NK-92 treated with Interleukin-12 subunit alpha and Interleukin-12 subunit beta, amount 100 ng/mL, for 24 hours (cell line): ENCODE measurements at places on chromosomes 16 and 17.

DNA sequence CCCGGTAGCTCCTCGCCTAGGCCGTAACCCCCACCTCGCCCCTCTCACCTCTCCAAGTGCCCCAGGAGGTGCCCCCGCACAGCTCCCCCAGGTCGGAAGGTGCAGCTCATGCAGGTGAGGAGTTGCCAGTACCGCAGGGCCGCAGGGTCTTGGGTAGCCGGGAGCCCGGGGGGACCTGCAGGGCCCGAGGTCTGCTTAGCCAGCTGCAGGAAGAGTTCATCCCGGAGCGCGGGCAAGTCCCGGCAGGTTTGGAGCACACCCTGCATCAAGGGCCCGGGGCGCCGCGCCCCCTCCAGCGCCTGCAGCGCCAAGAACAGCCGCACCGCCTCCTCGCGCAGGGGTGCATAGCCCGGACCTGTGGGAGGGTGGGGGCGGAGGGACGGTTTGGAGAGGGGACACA, 4.8 kb downstream of the PLEKHH3 start:
- no peak for DNase-seq

DNA sequence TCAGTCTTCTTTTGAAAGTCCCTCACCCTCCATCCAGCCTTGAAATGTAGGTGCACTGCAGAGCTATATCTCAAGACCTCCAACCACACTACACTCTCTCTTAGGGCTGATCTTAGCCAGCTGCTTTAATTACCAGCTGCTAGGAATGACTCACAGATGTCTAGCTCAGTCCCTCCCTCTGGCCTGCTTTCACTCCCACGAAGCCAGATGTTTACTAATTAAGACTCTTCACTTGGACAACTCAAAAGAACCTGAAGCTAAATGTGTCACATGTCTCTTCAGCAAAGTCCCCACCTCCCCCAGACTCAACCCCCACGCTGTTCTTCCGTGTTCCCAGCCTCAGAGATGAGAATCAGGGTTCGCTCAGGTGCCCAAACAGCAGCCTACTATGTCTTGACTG, 2.6 kb downstream of the GTF3C1 start:
- DNase-seq, result no peak

DNA sequence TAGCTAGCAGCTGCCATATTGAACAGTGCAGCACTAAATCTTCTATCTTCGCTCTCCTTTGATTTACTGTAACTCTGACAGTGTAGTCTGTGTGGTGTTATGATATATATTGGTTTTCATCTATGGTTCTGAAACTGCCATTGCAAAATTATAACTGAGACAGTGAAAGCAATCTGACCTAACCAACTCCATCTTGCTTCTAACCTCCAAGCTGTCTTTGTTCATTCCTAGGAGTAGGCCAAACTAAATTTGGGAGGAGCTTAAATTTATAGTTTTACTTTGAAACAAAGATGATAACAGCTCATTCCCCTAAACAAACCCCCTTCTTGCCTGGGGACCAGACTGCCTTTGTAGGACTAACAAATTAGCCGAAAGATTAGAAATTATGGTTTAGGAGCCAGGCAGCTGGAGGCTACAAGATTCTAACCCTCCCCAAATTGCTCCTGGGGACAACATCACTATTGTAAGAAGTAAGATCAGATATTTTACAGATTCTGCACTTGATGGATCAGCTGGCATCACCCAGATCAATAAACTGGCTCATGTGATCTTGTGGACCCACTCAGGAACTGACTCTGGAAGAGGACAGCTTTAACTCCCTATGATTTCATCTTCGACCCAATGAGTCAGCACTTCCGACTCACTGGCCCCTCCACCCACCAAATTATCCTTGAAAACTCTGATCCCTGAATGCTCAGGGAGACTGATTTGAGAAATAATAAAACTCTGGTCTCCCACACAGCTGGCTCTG, 47.0 kb upstream of the FBXO47 start:
- no peak for DNase-seq

- DNase-seq, result no peak
Observed at GRCh38 chr16:20956319-20956718, 55.7 kb downstream of the LYRM1 start.

- DNase-seq, result no peak
Observed at GRCh38 chr16:65318590-65319257, 196.9 kb upstream of the CDH11 start.

DNA sequence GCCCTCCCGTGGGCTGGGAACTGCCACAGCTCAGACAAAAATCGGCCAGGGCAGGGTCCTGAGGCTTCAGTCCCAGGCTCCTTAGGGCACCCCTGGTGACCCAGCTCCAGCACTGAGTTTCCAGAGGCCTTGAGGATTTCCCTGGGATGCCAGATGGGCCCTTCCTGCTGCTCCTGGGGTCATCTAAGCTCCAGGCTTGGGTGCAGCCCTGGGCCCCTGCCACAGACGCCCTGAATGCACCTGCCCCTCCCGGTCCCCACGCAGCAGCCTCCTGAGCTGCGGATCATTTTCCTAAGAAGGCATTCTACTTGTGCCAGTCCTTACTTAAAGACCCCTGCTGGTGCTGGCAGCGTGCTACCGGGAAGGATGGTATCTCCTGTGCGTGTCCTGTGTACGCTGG, 6.0 kb upstream of the RNPS1 start:
- DNase-seq, result no peak

DNA sequence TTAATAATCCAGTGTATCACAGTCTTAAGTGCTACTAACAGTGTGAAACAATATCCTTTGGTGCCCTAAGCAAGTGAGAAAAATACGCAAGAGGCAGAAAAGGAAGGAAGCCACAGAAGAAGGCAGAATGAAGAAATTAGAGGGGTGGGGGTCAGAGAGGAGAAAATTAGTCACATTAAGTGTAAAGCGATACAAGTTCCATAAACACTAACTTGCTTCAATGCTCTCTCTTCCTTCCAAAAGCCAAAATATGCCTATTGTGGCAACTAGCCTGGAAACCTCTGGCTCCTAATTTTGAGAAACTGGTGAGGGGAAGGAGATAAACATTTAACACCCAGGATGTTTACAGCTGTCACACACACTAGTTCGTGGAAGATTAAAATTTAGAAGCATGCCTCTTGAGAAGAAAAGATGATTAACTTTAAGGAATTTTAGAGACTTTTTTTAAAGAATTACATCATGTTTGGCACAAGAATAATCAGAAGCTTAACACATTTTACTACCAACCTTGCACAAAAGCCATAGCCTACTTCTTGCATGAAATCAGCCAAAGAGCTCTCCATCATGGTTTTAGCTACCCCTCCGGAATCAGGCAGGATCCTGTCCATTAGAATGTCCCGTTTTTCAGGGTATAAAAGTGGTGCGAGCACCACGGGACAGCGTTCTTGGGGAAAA, 44.7 kb downstream of the CNOT1 start:
- DNase-seq, result no peak

DNA sequence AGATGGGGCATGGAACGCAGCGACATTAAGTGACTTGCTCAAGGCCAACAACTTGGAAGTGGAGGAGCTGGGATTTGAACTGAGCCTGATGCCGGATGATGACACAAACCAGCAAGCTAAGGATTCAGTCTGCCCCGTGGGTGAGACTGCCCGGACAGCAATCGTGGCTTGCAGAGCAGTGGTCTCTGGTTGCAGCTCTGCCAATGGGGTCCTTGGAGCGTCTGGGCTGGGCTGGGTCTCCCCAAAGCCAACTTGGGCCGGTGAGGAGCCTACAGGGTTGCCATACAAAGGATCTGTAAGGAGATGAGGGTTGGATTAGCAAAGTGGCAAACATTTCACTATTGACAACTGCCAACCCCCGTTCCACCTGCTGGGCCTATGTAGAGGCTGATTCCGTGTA, 2.6 kb upstream of the CRISPLD2 start:
- no peak for DNase-seq

DNA sequence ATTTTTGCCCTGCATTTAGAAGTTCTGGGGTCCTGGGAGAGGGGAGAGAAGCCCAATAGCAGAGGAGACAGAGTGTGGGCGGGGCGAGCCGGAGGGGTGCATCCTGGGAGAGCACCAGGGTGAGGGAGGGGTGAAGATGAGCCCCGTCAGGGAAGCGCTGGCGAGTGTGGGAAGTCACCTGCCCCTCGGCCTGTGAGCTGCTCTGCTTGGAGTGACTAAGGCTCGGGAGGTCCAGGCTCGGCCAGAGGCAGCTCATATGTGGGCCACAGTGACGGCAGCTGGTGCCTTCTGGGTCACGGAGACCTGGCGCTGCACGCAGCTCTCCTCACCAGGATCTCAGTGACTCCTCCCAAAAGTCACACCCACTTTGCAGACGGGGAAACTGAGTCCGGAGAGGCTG, 1.1 kb downstream of the ZG16B start:
- no peak for DNase-seq

DNA sequence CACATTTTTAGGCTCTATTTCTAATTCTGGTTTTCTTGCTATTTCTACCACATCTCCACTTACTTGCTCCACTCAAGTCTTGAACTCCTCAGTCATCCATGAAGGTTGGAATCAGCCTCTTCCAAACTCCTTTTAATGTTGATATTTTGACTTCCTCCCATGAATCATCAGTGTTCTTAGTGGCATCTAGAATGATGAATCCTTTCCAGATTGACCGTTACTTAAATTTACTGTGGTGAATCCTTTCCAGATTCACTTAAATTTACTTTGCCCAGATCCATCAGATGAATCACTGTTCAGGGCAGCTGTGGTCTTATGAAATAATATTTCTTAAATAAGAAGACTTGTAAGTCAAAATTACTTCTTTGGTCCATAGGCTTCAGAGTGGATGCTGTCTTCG, 32.4 kb downstream of the CLTC start:
- no peak for DNase-seq

GRCh38 chr16:87150262-87150661, 166.9 kb downstream of the C16orf95 start:
- DNase-seq, result no peak

- no peak for DNase-seq
Observed at GRCh38 chr16:7513429-7513828, 180.8 kb downstream of the RBFOX1 start.

- DNase-seq, result no peak
Observed at GRCh38 chr17:6506679-6507231, 49.6 kb downstream of the PITPNM3 start.

DNA sequence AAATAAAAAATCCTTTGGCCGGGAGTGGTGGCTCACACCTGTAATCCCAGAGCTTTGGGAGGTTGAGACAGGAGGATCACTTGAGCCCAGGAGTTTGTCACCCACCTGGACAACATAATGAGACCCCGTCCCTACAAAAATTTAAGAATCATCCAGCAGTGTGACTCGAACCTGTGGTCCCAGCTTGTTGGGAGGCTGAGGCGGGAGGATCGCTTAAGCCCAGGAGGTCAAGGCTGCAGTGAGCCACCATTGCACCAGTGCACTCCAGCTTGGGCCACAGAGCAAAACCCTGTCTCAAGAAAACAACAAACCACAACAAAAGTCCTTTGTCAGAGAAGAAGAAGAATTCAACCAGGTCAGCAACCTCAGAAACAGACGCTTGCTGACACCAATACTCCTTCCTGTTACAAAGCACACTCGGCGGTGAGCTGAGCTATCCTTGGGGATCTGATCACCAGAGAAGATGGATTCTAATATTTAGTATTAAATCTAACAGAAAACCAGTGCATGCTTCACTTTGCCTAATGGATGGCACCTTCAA, 12.9 kb upstream of the PVALEF start:
- no peak for DNase-seq

- no peak for DNase-seq
Observed at GRCh38 chr17:40870136-40870535, 3.1 kb upstream of the KRT12 start.

GRCh38 chr16:15792563-15792971, 64.3 kb downstream of the MYH11 start:
- no peak for DNase-seq

GRCh38 chr17:64470625-64471024, 21.7 kb downstream of the MILR1 start:
- DNase-seq, result no peak

- DNase-seq, result no peak
Observed at GRCh38 chr16:85371948-85372347, 241.2 kb upstream of the GSE1 start.

GRCh38 chr17:32914181-32914580, 13.8 kb upstream of the TMEM98 start:
- DNase-seq, result no peak

GRCh38 chr16:12837291-12837690, 33.6 kb upstream of the CPPED1 start:
- DNase-seq, result no peak

GRCh38 chr17:10050597-10051101, 145.6 kb upstream of the RCVRN start:
- peak; percentile 12 for DNase-seq

- no peak for DNase-seq
Observed at GRCh38 chr17:68196394-68197090, 51.3 kb upstream of the AMZ2 start.
